ENCODE measurements at places on chromosomes 7 and 10.

- DNase-seq: no peak
These were observed 10.4 kb downstream of the ZNF3 start for GRCh38 chr7:100071018-100071723.

DNA sequence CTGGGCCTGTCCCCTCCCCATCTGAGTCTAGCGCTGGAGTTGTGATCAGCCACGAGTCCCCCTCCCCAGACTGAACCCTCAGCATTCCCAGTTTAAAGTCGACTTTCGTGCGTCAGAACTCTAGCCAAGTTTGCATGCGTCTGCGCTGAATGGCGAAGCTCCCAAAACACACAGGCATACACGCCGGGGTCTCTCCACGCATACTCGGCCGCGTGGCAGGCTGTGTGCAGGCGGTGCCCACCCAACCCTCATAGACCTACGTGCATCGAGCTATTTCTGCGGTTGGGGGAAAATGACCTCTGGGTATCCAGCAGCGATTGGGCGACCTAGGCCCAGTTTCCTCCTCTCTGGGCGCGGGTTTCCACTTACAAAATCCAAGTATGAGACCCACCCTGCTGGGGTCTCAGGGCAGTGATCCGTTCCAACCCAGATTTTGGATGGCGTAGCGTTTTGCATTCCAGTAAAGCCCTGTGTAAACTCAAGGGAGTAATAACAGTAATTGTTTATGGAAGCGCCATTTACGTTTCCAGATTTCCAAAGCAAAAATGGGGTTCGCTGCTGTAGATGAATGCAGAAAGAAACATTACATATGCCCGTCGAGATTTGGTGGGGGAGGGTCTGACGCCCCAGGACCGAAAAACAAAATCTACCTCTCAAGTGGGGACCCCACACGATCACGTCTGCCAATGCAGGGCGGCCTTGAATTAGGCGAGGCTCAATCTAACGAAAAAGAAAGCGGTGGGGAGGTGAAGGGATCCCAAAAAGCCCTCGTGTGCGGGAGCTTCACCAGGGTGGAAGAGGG is 2.0 kb upstream of the HMX3 start:
- DNase-seq: no peak

DNA sequence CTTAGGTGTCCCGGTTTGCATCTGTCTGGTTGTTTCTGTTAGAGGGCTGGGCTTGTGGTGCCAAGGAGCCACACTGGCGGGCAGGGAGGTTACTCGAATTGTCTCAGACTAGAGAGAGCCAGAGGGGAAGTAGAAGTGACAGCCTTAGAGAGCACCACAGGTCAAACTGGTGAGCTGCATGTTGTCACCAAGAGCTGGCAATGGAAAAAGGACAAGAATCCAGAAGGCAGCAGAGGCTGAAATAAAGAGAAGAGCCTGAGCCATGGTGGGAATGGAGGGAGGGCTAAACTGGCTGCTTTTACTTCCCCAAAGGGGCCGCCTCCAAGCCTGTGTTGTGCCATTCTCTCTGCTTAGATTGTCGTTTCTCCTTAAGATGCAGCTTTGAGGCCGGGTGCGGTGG is 31.1 kb upstream of the RHBDD2 start:
- DNase-seq: no peak

GRCh38 chr7:96414931-96415292 is 93.0 kb upstream of the SLC25A13 start:
- no peak for DNase-seq

GRCh38 chr10:14153570-14154055 is 177.1 kb downstream of the FRMD4A start:
- DNase-seq: no peak

DNA sequence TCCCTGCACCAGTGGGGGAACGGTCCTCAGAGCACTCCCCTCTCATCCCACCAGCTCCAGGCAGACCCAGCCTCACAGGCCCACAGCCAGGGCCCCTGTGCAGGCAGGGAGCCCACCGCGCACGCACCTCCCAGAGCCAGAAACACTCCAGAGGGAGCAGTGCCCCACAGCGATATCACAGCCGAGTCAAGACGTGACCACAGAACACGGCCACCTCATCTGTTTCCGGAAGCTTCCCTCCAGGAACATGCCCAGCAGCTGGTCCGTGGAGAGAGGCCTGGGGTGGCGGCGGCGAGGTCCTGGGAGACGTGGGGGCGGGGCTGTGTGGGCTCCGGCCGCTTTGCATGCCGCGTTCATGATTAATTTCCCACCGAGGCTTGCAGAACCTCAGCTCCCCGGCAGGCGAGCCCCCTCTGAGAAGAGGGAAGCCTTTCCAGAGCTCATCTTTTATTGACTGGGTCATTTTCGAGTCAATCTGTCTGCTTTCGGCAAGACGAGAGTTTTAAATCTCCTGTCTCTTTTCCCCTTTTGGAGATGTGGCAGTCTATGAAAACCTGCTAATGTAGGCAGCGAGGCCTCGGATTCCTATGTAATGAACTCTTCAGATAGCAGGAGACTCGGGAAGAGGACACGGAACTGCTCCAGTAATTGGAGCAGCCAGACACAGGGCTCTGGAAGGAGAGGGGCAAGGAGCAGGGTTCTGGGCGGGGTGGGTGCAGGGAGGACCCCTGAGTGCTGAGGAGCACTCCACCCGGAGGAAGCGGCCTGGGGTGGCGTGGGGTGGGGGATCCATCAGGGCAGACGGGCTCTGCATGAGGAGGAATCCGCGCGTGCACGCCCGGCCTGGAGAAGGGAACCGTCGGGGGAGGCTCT is 242.8 kb downstream of the ELFN1 start:
- DNase-seq: no peak

GRCh38 chr7:98826811-98827231 is 43.0 kb downstream of the TMEM130 start:
- no peak for DNase-seq

DNA sequence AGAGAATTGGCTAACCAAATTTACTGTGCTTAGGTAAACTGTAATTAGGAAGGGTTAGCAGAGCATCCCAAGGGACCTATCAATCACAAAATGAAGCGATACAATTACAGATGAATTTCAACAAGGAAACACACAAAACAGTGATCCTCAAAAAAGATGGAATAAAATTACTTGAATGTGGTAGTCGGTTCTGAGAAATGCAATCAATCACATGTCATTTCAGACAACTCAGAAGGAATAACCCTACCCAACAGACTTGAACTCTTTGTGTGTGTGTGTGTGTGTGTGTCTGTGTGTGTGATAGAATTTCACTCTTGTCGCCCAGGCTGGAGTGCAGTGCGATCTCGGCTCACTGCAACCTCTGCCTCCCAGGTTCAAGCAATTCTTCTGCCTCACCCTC is 43.5 kb downstream of the ST8SIA6 start:
- no peak for DNase-seq

GRCh38 chr10:69216577-69217118 is 3.5 kb upstream of the HKDC1 start:
- DNase-seq: no peak

GRCh38 chr10:34171957-34172527 is 643.1 kb downstream of the PARD3 start:
- DNase-seq: no peak

Measured in stimulated activated CD4-positive, alpha-beta T cell treated with anti-CD3 and anti-CD28 coated beads, Interleukin-4, amount 100 ng/mL, for 4 hours (primary cell).